ENCODE measurements at places on chromosomes 1 and 21.

- no peak for DNase-seq
Measured at GRCh38 chr1:119288751-119289150, 79.8 kb upstream of the HAO2 start.

GRCh38 chr21:32940079-32941014 lies 85.4 kb upstream of the OLIG2 start:
- no peak for DNase-seq

GRCh38 chr1:230456478-230456877 lies 30.3 kb upstream of the PGBD5 start:
- no peak for DNase-seq

GRCh38 chr1:14182856-14183255 lies 415.6 kb upstream of the KAZN start:
- DNase-seq = no peak

DNA sequence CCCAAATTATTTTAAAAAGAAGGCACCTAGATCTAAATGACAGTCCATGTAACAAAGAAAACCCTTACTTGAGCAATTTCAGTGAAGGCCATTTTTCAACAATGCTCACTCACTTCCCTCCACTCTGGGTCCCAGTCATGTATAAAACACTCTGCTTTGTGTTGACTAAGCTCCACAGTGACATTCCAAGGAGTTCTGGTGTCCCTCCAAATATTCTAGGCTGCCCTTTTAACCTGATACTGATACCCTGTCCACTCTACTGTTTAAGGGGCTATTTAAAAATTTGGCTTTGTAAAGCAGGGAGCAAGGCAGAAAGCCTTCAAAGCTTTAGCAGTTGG lies 73.6 kb downstream of the GNG12 start:
- DNase-seq = no peak

- no peak for DNase-seq
Measured at GRCh38 chr1:204598319-204598969, 82.2 kb downstream of the MDM4 start.

DNA sequence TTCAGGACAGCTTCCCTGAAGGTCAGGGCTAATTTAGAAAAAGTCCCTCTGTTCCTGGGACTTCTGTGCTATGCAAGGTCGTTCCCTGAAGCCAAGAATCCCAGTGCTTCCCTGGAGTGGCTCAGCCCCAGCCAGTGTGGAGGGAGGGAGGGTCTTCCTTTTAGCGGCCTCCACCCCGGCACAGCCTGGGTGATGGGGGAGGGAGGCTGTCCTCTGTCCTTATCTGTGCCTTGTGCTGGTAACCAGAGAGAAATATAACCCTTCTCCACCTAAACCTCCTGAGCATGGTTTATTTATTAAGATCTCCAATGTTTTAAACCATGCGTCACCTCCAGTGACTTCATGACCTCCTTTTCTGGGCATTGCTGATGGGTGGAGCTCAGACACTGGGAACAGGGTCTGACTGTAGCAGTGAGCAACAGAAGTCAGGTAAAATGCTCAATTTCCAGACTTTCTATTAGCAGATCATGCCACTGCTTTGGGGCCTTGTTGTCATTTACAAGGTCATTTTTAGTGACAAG lies 157.1 kb downstream of the DSCAM start:
- no peak for DNase-seq

DNA sequence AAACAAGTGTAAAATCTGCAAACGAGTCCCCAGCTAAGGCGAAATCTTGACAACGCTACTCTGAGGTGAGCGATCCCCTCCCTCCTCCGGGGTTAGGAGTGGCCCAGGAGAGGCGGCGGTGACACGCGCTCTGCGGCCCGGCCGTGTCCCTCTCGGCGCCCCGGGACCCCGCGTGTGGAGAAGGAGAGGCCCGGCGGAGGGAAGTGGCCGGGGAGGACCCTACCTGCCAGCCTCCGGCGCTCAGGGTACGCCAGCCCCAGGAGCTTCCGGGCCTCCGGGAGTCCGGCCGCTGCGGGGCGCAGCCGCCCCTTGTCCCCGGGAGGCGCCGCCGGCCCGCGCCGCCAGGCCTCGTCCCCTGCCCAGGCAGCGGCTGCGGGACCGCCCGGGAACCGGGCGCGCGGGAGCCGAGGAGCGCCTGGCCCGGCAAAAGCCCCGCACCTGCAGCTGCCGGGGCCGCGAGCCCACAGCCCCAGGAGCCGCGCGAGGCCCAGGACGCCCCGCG lies 543 bp downstream of the ABCB10 start:
- peak; percentile 12 for DNase-seq

DNA sequence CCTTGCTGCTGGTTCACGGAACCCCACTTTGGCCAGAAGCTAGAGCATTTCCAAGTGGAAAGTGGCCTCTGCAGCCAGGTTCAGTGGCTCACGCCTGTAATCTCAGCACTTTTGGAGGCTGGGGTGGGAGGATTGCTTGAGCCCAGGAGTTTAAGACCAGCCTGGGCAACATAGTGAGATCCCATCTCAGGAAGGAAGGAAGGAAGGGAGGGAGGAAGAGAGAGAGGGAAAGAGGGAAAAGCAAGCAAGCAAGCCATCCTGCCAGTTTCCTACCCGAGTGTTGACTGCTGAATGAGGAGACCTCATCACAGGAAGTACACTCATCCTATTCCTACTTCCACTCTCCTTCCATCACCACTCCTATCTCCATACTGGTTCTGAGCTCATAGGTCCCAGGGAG lies 12.8 kb upstream of the KLF17 start:
- no peak for DNase-seq

DNA sequence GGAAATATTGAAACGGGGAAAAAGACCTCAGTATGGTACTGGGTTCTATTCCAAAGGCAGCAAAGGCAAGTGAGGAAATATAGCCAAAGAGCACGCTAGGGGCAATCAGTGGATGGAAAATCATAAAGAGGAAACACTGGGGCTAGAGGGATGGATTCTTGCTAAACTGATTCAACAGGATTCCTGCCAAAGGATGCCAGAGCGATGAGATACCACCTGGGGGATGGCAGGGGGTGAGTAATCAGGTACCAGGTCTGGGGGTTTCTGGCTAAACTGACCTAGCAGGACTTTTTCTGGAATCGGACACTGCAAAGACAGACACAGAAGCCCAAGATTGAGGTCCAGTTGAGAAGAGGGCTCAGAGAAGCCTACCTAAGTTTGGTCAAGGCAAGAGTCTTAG lies 6.7 kb downstream of the CHI3L2 start:
- no peak for DNase-seq

GRCh38 chr1:48858200-48858920 lies 81.7 kb upstream of the BEND5 start:
- DNase-seq = no peak

DNA sequence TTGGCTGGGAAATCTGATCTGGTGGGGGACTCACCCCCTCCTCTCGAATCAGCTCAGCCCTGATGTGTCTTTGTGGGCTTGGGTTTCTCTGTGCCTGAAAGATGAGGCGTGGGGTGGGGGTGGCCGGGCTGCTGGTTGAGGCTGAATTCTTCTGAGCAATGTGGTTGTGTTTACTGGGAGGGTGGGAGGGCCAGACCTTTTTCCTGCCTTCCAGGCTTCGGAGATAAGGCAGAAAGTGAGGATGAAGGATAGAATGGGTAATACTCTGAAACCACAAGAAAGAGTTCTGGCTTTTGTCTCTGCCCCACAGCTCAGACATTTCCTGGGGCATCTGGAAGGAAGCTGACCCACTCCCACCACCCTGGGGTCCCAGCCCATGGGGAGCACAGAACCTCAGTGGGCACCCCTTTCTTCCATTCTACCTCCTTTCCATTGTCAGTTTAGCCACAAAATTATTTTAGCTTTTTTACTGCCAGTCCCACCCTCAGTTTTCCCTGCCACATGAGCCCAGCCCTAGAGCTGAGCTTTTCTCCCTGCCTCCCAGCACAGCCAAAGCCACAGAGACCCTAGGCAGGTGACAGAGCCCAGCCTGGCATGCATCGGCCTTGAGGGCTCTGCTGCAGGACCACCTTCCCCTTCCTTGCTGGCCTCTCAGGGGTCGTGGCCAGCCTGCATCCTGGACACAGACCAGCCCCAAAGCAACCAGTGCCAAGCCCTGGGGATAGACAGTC lies 11.2 kb downstream of the ALX3 start:
- DNase-seq = no peak

- no peak for DNase-seq
Measured at GRCh38 chr1:82924666-82925065, 1074.3 kb downstream of the TTLL7 start.

GRCh38 chr1:226255380-226255779 lies 31.9 kb downstream of the MIXL1 start:
- DNase-seq = no peak

DNA sequence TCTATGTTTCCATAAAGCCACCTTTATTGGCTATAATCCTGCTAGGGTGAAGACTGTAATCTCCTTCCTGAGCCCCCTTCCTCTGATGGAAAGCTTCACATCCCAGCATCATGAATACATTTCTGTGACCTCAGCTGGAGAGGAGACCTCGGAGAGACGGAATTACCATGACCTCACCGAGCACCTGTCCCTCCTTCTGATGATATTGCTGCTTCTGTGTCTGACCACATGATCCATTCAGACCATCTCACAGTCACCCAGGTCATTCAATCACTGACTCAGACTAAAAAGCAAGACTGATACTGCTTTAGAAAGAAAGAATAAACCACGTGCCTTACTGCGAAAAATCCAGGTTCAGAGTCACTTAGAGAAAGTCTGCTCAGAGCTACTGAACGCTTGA lies 8.8 kb downstream of the KCND3 start:
- DNase-seq = no peak

DNA sequence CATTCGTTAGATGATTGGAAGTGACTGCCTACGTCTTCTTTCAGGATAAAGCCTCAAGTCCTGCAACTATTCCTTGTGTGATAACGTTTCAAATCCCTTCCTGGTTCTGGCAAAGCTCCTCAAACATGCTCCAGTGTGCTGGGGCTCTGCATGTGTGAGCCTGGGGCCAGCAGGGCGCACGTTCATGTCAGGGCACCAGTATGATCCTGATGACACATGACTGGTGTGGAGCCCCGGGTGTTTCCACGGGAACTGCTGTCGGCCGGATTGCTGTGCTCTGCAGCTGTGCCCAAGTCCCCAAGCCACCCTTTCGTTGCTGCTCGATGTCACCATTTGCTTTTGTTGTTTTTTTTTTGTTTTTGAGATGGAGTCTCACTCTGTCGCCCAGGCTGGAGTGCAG lies 21.3 kb downstream of the KRTAP10-1 start:
- no peak for DNase-seq

- no peak for DNase-seq
Measured at GRCh38 chr1:119791377-119791776, 19.9 kb downstream of the REG4 start.

GRCh38 chr1:76864383-76864782 lies 2.9 kb upstream of the ST6GALNAC5 start:
- no peak for DNase-seq

- DNase-seq = no peak
Measured at GRCh38 chr1:156493742-156494141, 6.8 kb downstream of the MEF2D start.

DNA sequence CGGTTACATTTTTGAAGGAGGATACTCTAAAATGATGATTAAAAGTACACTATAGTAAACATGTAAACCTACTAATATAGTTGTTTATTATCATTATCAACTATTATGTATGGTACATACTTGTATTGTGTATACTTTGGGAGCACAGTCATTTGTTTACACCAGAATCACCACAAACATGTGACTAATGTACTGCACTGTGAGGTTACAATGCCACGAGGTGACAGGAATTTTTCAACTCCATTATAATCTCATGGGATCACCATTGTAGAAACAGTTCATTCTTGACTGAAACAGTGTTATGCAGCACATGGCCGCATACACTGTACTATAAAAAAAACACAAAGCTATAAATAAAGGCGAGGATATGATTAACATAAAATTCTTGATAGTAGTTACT lies 44.3 kb downstream of the GPATCH2 start:
- no peak for DNase-seq

- no peak for DNase-seq
Measured at GRCh38 chr1:172642970-172643369, 15.9 kb upstream of the FASLG start.

DNA sequence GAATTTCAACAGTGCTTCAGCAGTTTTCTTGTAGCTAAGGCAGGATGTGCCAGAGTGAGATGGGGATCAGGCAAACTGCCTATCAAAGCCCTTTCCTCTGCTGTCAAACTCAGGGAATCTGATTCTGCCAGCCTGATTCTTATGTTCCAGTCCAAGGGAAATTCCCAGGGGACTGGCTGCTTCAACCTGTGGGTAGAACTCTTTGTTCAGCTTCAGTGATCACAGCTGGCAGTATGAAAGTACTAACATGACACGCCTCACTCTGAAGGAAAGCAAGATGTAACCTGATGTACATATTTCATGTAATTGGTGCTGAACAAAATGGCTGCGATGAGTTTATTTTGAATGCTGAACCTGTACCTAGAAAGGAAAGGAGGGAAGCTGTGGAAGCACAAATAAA lies 40.1 kb upstream of the SLC5A9 start:
- DNase-seq = no peak

- DNase-seq = no peak
Measured at GRCh38 chr1:27968692-27969091, 8.9 kb downstream of the XKR8 start.

GRCh38 chr1:181057079-181057478 lies 23.3 kb downstream of the MR1 start:
- no peak for DNase-seq

DNA sequence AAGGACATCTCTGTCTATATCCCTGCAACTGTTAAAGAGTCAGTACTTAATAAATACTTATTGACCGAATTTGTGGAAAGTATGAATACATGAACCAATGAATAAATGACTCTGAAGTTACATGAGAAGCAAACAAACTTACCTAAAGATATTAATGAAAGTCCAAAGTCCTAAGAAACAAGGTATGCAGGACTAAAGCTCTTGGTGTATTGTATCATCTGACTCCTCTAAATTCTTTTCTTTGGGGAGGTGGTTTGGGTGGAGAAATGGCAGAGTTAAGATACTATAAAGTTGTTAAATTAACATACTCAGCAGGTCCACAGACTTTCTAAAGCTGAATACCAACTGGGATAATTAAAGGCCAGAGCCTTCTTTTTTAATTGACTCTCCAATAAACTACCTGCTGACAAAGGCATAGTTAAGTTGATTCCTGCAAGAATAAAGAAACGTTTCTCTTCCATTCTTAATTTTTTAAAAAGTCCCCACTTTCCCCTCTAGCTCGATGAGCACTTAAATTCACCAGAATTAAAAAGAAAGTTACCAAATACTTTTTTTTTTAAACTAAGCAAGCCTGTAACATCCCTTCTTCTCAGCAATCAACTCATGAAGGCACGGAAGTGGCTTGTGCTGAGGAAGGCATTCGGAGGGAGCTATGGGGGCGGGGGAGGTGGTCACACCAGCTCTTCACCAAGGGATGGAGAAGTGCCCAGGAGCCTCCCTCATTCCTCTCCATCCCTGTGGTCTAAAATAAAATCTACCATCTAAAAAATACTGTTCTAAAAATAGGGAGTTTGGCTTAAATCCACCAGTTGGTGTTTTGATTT lies 61.1 kb downstream of the GADD45A start:
- no peak for DNase-seq

DNA sequence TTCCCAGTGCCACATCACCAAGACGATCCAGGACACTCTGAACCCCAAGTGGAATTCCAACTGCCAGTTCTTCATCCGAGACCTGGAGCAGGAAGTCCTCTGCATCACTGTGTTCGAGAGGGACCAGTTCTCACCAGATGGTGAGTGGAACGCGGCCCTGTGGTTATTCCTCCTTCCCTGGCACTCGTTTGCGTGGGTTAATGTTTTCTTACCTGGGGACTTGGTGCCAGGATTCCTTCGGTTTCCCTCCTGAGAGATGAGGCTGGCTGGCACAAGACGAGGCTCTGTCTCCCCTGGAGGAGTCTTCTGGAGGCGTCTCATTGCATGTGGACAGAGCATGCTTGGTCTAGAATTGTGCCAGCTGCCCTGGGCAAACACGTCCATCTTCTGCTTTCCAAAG lies 29.3 kb downstream of the ATP5PO start:
- no peak for DNase-seq

Measured in stimulated activated CD8-positive, alpha-beta memory T cell treated with anti-CD3 and anti-CD28 coated beads, Interleukin-7, amount 100 ng/mL, for 4 hours (primary cell).